ENCODE measurements at places on chromosomes 6 and 20. TPM values are rescaled to one million over a fixed set of nuclear protein-coding genes. Genes with fewer than 3 reads are reported as not detected.
A peak's percentile ranks its signal among the peaks of the same experiment; 100 is the strongest.

The PNPLA1 gene
- not detected for total RNA-seq

DNA sequence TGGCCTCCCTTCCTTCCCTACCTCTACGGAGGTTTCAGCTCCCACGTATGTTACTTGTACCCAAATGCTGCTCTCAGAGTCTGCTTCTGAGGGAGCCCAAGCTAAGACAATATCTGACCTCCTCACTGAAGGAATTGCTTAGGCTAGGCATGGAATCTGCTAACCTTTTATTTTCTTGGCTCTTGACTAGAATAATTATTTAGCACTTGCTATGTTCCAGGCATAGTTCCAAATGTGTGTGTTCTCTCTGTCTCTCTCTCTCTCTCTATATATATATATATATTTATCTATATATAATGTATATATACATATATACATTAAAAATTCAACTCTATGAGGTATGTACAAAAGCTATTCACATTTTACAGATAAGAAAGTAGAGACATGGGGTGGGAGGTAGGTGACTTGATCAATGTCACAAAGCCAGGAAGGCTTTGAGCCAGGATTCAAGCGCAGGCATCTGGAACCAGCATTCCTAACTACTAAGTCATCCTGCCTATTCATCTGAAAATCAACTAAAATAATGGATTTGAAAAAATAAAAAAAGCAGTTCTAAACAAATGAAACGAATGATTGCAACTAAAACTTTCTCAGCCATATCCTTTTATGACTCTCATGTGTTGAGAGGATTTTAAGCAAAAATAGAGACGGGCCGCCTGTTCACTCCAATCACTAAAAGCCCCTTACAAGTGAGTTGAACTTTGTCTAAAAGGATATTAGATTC, 189.7 kb upstream of the JAG1 start:
- no peak for DNase-seq
- H3K27me3 ChIP-seq: no peaks in the 10 kb centered on the region
- H3K4me3 ChIP-seq: no peak overlapping the region
- peak overlapping the region; percentile 73 for H3K27ac ChIP-seq
- peaks cover 60% of the 10 kb centered on the region for H3K4me1 ChIP-seq

DNA sequence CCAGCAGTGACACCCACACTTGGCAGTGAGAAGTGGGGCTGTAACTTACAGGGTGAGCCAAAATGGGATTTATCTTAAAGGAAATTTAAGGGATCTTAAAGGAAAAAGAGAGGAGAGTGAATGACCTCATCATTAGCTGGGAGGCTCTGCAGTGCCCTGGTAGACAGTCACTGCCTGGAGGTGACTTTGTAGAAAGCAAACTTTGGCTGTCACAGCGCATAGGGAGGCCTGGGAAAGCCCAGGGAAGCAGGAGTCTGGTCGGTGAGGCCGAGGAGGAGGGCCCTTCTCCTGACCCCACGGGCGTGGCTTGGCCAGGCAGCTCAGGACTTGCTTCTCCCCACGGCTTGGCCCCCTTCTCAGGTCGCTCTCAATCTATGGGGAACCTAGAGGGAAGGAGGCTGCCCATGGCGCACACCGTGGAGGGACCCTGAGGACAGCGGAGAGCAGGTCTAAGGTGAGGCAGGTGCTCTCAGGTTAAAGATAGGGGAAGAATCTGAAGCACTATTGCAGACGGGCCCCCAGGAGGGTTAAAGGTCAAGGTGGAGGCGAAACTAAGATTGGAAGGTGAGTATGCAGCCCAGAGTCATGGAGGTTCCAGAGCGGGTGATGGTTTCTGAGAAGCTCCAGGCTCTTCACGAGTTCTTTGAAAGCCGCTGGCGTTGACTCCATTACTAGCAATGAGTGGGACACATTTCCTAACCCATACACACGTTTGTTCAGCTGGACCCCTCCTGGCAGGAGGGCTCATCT, 15.6 kb upstream of the RIPK1 start:
- DNase-seq: no peak
- H3K36me3 ChIP-seq: no peaks in the 10 kb centered on the region
- no peaks in the 10 kb centered on the region for H3K27me3 ChIP-seq

GRCh38 chr6:144482142-144482541, 197.0 kb downstream of the UTRN start:
- H3K27ac ChIP-seq: peak overlapping the region; percentile 69
- DNase-seq: no peak
- peaks cover 31% of the 10 kb centered on the region for H3K4me1 ChIP-seq
- H3K36me3 ChIP-seq: peaks cover 19% of the 10 kb centered on the region
